SW 1271 (cell line): ENCODE measurements at places on chromosomes 2 and 18.

GRCh38 chr2:36859366-36859792 lies 107.0 kb downstream of the STRN start:
- no peak for DNase-seq

- DNase-seq: peak; percentile 24
Observed at GRCh38 chr2:69177785-69178636, 165.0 kb downstream of the ANTXR1 start.

GRCh38 chr2:213862407-213863076 lies 548.3 kb upstream of the VWC2L start:
- DNase-seq: no peak

- DNase-seq: no peak
Observed at GRCh38 chr2:226352941-226353560, 446.6 kb downstream of the IRS1 start.

- DNase-seq: peak; percentile 45
Observed at GRCh38 chr2:11344956-11345677, 681 bp upstream of the ROCK2 start.

DNA sequence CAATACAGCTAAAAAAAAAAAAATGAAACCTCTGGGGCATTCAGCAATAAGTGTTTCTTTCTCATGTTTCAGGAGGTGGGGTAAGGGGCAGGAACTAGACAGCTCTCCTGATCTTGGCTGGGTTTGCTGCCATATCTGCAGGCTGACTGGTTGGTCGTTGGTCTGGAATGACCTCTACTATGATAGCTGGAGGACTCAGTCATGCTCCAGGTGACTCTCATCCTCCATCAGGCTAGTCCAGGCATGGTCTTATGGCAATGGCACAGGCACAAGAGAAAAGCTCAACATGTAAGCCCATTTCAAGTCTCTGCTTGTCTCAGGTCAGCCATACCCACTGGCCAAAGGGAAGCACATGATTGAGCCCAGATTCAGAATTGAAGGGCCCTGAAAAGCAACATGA lies 9.5 kb upstream of the SLC1A4 start:
- DNase-seq: no peak

DNA sequence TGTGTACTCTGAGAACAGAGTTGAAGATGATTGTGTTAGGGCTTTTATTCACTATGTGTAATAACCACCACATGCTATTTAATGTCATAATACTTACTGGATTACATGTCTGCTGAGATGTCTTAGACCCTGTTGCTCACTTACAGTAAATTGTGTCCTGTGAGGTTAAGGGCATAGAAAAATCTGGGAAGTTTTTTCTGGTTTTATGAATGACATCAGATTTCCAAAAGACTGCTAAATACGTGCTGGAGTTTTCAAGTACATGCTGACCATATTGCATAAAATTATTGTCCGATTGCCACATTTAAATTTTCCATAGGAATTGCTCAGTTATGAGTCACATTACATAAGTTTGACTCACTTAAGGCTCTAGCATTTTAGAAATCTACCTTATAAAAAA lies 96.7 kb upstream of the COL5A2 start:
- DNase-seq: peak; percentile 46

DNA sequence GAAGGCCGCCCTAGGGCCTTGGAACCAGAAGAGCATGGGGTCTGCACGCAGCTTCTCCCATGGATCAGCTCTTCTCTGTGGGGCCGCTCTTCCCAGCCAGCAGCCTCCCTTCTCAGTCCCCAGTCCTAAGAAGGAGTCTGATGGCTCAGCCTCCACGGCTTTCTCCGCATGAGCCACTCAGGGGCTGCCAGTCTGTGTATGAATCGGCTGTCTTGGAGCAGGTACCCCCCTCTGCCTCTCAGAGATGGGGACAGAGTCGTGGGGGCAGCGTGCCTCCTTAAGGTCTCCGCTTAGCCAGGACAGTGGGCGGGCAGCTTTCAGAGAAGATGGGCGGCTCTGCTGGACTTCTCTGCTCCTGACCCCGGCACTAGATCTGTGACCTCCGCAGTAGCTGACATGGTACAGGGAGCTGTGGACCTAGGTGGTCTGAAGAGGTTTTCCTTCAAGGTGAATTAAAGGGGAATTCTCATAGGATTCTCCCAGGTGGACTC lies 21.6 kb downstream of the INPP5D start:
- DNase-seq: no peak

DNA sequence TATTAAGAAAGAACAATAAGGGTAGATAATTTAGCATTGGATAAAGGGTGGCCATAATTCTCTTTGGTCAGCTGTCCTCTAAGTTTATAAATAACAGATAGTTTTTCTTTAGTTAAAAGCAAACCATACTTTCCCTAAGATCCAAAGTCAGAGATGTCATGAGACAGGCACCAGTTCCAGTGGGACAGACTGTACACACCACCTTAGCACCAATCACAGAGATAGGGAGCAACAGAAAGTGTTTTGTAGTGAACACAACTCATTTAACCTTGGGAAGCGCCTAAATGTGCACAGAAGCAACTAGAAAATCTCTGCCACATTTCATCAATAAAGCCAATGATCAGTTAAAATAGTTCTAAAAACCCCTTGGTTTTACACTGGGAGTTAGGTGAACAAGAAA lies 186.8 kb upstream of the SMAD7 start:
- DNase-seq: no peak

- no peak for DNase-seq
Observed at GRCh38 chr2:238159661-238160205, 963 bp downstream of the ERFE start.

DNA sequence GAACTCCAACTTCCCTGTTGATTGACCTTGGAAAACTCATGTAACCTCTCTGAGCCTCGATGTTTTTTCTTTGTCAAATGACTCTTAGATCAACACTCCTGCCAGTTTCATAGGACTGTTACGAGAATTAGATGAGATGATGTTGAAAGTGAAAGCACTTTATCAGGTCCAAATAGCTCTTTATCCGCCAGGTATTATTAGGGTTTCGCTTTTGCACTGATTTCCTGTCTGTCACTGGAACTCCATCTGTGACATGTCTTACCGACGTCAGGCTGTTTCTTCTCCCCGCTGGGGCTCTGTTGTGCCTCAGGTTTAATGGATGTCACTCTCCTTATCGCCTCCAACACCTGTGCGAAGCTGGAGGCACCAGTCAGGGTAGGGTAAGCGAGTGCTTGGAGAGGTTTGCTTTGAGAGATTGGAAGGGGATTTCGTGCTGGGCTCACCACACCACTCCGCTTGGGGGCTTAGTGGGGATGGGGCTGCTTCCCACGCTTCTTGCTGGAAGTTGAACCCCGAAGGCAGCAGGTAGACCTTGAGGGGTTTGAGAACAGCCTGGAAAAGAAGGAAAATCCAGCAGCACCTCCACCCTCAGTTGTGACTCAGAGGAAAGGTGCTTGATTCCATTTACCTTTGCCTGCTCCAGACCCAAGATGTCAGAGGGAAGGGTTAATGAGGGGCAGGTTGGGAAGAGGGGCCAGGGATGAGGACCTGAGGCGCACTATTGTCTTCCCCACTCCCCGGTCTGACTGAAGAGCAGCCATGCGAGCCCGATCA lies 4.3 kb downstream of the GAD1 start:
- no peak for DNase-seq

GRCh38 chr2:20424300-20425290 lies 22.3 kb upstream of the RHOB start:
- DNase-seq: peak; percentile 95

- DNase-seq: no peak
Observed at GRCh38 chr2:191686729-191687128, 8.8 kb downstream of the NABP1 start.

DNA sequence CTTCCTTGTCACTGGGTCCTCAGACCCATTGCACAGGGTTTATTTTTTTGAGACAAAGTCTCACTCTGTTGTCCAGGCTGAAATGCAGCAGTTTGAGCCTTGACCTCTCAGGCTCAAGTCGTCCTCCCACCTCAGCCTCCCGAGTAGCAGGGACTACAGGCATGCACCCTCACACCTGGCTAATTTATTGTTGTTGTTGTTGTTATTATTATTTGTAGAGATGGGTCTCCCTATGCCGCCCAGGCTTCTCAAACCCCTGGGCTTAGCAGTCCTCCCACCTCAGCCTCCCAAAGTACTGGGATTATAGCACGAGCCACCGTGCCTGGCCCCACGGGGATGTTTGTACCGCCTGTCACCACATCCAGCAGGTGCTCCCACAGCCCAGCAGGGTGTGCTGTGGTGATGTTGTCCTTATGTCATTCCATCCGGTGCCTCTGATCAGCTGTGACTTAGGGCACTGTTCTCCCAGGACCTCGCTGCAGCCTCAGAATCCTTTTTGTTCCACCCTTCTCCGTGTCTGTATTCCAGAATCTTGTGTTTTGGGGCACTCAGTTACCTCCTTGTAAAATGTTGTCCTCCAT lies 182.3 kb downstream of the INO80D start:
- DNase-seq: no peak

DNA sequence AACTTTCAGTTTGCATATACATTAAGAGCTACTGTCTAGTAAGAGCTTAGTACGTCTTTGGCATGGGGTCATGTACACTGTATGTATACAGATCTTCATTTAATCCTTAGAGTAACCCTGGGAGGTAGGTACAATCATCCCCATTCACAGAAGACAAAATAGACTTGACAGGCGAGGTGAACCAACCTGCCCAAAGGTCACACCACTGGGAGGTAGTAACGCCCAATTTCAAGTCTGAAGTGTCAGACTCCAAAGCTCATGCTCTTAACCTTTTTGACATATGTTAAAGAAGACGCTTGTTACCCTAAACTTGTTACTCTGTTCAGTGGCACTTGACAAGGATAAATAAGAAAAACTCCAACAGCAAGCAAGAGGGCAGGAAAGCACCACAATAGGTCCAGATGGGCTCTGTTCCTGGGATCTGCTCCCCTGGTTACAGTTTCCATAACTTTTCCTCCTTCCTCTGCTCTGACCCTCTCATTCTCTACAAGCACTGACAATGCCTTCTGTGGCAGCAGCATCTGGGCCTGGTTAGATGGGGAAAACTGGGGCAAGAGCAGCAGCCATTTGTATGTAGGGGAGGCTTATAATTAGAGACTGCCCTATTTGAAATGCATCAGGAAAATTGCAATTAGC lies 64.7 kb upstream of the SERTAD2 start:
- no peak for DNase-seq

- peak; percentile 8 for DNase-seq
Observed at GRCh38 chr2:206693399-206694137, 24.6 kb downstream of the DYTN start.

DNA sequence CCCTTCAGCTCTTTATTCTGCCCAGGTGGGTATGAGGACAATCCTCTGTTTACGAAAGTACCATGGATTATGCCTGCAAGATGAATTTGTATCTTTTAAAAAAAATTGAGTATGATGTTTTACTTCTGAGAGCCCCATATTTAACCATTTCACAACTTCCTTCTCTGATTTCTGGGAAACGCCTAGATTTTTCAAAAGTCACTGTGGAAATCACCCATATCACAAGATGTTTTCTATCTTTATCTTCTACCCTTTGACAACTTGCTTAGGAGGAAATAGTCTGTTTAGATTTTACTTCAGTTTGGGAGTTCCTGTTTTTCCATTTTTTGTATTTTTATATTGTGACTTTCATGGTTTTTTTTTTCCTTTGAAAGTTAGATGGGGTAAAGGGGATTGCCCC lies 53.0 kb downstream of the ICOS start:
- DNase-seq: no peak

DNA sequence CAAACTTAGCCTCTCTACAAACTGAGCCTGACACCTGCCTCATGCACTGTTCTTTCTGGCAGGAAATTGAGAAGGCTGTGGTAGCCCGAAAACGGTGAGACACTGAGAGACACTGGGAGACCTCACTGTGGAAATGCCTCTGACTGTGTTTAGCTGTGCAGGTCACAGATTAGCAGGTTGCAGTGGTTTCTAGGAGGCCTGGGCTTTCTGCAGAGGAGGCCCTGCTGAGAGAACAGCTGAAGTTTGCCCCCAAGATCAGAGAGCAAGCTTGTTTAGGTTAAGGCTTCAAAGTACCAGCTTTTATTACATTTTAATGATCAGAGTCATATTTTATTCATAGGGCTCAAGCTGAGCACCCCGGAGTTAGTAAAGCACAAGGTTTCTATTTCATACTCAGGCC lies 68.7 kb upstream of the LYPD6 start:
- no peak for DNase-seq

GRCh38 chr2:224594840-224595239 lies 9.7 kb upstream of the CUL3 start:
- no peak for DNase-seq

DNA sequence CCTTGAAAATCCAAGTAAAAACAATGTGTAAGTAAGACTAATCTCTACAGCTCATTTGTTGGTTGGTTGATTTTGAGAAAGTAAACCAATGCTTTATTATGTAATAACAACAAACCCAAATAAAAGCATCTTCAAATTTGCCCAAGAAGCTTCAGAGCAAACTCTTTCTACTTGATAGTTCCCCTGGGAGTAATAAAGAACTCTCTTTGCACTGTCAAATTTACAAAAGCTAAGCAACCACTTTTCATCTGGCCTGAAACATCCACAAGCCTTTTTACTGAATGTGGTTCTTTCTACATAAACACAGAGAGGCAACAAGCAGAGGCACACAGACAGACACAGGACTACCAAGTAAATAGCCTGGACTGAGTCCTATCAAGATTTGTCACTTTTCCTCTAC lies 28.8 kb upstream of the CACNB4 start:
- no peak for DNase-seq

DNA sequence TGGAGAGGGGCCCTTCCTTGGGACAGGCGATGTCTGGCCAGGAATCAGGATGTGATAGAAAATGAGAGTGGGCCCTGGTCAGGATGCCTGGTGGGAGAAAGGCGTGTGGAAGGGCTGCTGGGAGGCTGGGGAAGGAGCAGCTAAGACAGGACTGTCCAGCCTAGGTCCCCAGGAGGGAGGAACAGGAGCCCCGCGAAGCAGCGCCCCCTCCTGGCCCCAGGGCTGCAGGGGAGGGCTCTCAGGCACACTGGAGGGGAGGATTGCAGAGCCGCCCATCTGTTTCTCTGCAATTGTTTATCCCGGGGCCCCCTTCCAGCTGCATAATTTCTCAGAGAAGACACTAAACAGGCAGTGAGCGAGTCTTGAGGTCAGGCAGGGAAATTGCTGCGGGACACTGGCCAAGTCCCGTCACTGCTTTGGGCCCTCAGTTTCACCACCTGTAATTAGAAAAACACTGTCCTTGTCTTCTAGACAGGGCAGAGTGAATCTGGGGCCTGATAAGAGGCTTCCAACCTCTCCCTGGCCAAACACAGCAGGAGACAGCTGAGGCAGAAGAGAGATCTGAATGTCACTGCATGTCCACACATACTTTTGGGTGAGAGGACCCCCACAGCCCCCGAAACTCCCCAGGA lies 3.9 kb upstream of the NPPC start:
- no peak for DNase-seq

- DNase-seq: no peak
Observed at GRCh38 chr18:51211552-51211951, 14.1 kb upstream of the MEX3C start.

DNA sequence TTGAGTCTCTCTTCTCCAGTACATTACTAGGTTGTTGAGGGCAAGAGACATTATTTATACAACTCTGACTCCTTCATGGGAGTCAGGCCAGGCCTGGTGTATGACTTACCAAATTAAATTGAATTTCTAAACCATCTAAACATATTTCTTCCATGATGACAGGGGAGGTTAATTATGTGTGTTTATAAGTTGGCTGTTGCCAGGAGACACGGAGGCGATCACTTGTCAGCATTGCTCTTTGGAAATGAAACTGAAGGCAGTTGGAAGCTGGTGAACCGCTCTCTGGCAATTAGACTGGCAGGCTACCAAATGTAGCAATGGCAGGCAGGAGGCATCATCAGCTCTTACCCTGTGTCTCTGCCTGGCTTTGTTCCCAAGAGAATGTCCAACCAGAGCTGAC lies 241.4 kb downstream of the KCNS3 start:
- no peak for DNase-seq

GRCh38 chr2:31729442-31730092 lies 148.8 kb upstream of the SRD5A2 start:
- DNase-seq: peak; percentile 74
